Mesangial cell (primary cell): ENCODE measurements at places on chromosomes 11 and 22. TPM values are rescaled to one million over a fixed set of nuclear protein-coding genes. Genes with fewer than 3 reads are reported as not detected.

Gene MOGAT2
- not detected in 2 replicates for total RNA-seq

Gene OR5J2
- total RNA-seq: not detected in 2 replicates

Gene PRODH
- total RNA-seq: 0.16 and 5.6 TPM in 2 replicates

Gene ZNF215
- 2.0 and 2.3 TPM in 2 replicates for total RNA-seq

Gene H19
- 16.5 and 607 TPM in 2 replicates for total RNA-seq

Gene CNTF
- total RNA-seq: 0.49 and 0.51 TPM in 2 replicates

Gene REXO2
- total RNA-seq: 110 and 133 TPM in 2 replicates

Gene CALCB
- total RNA-seq: 0.38 and 0.65 TPM in 2 replicates

Gene NCF4
- total RNA-seq: not detected in 2 replicates

Gene DEPDC7
- total RNA-seq: 1.9 and 2.3 TPM in 2 replicates

Gene KLHDC7B
- 0.16 and 1.3 TPM in 2 replicates for total RNA-seq

Gene CFL1
- 1,341 and 2,316 TPM in 2 replicates for total RNA-seq

Gene SMTNL1
- not detected in 2 replicates for total RNA-seq

Gene PTPN5
- total RNA-seq: not detected in 2 replicates

Gene IL10RA
- total RNA-seq: 0.49 TPM in 1 of 2 replicates, not detected in the other

Gene MIAT
- under 0.01 and 2.3 TPM in 2 replicates for total RNA-seq

Gene RFPL3
- total RNA-seq: not detected in 2 replicates

Gene MYEOV
- total RNA-seq: 1.0 and 1.5 TPM in 2 replicates

Gene SUSD2
- total RNA-seq: 0.16 and 1.8 TPM in 2 replicates

Gene PTPRJ
- total RNA-seq: 59.5 and 69.2 TPM in 2 replicates

Gene FAM180B
- not detected in 2 replicates for total RNA-seq

Gene ARHGAP8
- 3.9 and 8.9 TPM in 2 replicates for total RNA-seq

Gene NXPE2
- total RNA-seq: 0.16 TPM in 1 of 2 replicates, not detected in the other

Gene CBLIF
- total RNA-seq: not detected in 2 replicates

Gene MS4A4E
- total RNA-seq: not detected in 2 replicates

Gene DYNC2H1
- 8.1 and 14.3 TPM in 2 replicates for total RNA-seq

Gene SGSM1
- total RNA-seq: under 0.01 TPM in 1 of 2 replicates, not detected in the other

Gene C11orf86
- not detected in 2 replicates for total RNA-seq

Gene SLC22A12
- total RNA-seq: not detected in 2 replicates

Gene VSIG10L2
- total RNA-seq: not detected in 2 replicates

Gene ADORA2A
- total RNA-seq: 0.49 and 4.2 TPM in 2 replicates

Gene RPLP2
- 1,149 and 1,462 TPM in 2 replicates for total RNA-seq

Gene VPREB1
- total RNA-seq: not detected in 2 replicates

Gene RCN1
- total RNA-seq: 82.5 and 113 TPM in 2 replicates

Gene SMCO4
- 6.8 and 13.7 TPM in 2 replicates for total RNA-seq

Gene TENM4
- total RNA-seq: 53.4 and 77.8 TPM in 2 replicates

Gene PRG3
- total RNA-seq: not detected in 2 replicates

Gene FANCF
- 8.8 and 16.4 TPM in 2 replicates for total RNA-seq

Gene COX8A
- total RNA-seq: 816 and 1,119 TPM in 2 replicates

Gene CBX7
- 0.49 and 4.1 TPM in 2 replicates for total RNA-seq

Gene RAC2
- total RNA-seq: 56.3 and 104 TPM in 2 replicates

Gene PRAME
- total RNA-seq: 2.8 and 4.2 TPM in 2 replicates

Gene RFPL2
- not detected in 2 replicates for total RNA-seq

Gene ELMOD1
- total RNA-seq: not detected in 2 replicates

Gene STT3A
- 127 and 143 TPM in 2 replicates for total RNA-seq
